ENCODE measurements at places on chromosomes 6 and 20. TPM values are rescaled to one million over a fixed set of nuclear protein-coding genes. Genes with fewer than 3 reads are reported as not detected.

RSPH9 gene
- total RNA-seq: 0.41 TPM

MRPL14 gene
- 85.9 TPM for total RNA-seq

TBX18 gene
- total RNA-seq: 0.46 TPM

ASIP gene
- total RNA-seq: not detected

- peak; percentile 68 for DNase-seq
Measured at GRCh38 chr6:106253172-106253571, 72.4 kb downstream of the ATG5 start.

DNA sequence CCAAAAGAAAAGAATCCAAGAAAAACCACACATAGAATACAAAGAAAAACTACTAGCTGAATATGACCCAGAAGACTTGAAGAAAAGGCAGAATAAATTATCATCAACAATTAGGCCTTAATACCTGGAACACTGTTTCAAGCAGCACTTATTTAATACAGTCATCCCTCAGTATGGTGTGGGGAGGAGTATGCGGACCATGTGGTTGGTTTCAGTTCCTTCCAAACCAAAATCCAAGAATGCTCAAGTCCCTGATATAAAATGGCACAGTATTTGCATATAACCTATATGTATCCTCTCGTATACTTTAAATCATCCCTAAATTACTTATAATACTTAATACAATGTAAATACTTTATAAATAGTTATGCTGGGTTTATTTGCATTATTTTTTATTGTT is 16.1 kb downstream of the CDK19 start:
- DNase-seq: no peak

DNA sequence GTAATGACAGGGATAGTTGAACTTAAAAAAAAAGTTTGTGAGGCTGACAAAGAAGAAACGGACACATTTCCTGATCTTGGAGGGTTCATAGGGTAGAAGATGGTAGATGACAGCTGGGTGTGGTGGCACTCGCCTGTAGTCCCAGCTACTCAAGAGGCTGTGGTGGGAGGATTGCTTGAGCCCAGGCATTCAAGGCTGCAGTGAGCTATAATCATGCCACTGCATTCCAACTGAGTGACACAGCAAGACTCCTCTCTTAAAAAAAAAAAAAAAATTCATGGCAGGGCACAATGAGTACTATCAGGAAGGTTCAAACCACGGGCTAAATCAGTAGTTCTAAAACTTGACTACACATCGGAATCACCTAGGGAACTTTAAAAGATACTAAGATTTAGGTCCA is 2.0 kb upstream of the MICA start:
- peak; percentile 71 for DNase-seq

- no peak for DNase-seq
Measured at GRCh38 chr6:82874867-82875266, 190.8 kb downstream of the UBE3D start.

GRCh38 chr20:44056010-44056698 is 130.8 kb downstream of the JPH2 start:
- no peak for DNase-seq

GRCh38 chr20:59584278-59584925 is 19.9 kb upstream of the PHACTR3 start:
- no peak for DNase-seq

DNA sequence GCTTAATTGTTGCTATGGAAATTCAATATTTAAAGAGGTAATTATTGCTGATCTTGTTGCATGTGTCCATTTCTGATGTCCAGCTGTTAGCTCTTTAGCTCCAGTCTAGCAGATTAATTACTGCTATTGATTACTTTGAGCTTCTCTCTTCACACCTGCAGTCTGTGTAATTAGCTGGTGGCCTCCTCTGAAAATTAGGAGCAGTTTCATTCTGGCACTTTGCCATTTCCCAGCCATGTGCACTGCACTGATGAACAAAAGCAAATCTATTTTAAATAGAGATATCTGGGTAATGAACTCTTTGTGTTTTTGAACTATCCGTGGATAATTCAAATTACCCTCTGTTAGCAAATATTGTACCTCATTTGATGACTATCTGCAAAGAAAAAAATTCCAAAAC is 275.9 kb downstream of the RNF144B start:
- DNase-seq: no peak

DNA sequence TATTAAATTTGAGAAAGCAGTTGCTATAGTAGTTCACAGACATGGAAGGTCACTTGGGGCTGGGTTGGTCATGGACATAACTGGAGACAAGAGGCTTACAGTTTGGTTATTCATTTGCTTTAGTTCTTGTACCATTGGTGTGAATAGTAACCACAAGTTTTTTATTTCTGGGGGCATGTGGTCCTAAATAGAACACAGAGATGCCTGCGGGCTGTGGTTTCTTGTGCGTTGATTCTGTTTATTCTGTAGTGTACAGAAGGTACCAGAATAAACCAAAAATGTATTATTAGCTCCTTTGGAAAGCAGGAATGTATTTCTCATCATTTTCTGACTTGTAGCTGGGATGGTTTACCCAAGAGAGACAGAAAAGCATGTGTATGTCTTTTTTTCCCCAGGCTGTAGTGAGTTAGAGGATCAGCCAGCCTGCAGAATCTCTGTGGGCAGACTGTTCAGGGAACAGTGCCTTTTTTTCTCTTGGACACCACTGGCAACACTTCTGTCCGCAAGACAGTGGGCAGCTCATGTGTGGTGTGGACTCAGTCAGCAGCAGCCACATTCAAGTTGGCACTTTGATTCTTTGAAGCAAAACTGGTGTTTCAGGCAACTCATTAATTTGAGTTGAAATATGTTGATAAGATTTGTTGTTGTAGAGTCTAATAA is 122.1 kb downstream of the LRRC1 start:
- DNase-seq: no peak
